Stromal cell of bone marrow (primary cell): ENCODE measurements at places on chromosomes 2 and 18.
A peak's percentile ranks its signal among the peaks of the same experiment; 100 is the strongest.

DNA sequence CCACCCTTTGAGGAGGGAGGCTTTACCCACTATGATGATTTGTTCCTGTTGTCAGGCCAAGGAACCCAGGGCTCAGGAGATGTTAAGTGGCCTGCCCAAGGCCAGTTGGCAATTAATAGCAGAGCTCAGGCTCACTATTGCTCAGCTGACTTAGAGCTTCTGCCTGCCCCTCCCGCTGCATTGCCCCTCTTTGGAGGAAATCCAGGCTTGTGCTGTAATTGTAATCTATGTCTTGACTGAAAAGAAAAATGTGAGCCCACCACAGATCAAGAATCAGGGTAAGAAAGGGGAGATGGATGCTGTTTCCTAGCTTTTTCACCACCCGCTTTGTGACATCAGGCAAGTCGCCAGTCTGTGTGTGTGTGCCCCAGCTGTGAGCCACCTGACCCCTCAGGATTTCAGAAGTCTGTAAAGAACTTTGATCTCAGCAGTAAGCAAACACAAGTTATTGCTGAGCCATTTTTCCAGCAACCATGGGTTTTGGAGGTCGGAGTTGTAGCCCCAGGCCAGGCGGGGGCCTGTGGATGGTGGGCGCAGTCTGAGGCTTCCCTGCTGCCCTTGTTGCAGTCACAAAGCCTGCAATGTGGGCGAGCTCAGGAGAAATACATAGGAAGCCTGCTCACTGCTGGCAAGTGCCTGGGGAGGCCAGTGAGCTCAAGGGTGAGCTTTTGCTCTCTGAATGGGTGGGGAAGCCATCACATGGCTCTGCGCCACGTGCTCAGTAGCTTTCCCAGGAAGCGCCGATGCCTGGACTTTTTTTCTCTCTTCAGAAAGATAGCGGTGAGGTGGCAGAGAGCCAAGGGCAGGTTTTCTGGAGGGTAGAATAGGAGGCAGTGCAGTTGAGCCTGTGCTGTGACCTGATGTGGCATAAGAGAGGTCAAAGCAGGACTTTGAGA lies 6.1 kb downstream of the CABLES1 start:
- DNase-seq = no peak

DNA sequence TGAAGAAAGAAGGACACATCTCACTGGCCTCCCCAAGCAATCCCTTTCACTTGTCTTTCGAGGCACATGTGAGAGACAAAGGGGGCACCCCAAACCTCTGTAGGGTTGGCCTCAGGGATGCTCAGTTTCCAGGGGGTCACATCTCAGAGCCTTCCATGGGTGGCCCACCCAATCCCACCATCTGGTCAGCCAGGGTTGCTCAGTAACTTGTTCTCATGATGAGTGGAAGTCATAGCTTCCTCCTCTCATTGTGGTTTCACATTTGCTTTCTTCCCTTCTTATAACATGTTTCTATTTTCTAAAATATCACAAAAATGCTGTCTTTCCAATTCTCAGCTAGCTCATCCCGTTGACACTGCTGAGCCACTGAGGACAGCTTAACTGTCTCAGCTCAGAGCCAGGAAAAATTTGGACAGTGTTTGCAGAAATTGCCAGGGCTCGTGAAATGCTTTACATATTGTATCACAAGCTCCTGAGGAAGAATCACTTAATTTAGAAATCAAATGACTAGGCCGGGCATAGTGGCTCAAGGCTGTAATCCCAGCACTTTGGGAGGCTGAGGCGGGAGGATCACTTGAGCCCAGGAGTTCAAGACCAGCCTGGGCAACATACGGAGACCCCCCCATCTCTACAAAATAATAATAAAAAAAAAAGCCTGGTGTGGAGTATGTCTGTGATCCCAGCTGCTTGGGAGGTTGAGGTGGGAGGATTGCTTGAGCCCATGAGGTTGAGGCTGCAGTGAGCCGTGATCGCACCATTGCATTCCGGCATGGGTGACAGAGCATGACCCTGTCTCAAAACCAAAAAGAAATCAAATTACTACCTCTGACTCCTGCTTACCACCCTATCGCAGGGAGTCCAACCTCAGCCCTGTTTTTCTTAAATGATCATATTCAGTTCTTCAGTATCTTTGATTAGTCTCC lies 129.3 kb downstream of the PRKCE start:
- no peak for DNase-seq

DNA sequence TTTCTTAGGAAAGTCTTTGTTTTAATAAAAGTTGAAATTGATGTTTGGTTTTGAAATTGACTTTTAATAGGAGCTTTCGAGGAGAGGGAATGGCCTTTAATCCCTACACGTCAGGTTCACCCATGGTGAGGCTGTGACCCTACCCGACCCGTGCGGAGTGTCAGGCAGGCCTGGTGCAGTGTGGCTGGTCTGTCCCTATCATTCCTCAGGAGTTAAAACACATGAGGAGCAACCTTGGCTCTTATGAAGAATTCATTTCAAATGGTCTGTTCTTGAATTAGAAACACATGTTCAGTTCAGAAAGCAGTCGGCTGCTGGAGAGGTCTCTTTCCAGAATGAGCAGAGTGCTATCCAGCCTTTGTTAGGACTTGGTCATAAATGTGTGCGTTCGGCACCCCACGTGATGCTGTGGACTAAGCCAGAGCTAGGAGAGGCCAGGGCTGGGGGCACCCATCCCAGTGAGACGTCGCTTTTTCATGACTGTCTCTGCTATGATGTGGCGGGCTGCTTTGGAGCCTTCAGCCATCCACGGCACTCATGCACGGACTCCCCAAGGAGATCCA lies 54.7 kb downstream of the EMILIN2 start:
- DNase-seq = peak; percentile 13

DNA sequence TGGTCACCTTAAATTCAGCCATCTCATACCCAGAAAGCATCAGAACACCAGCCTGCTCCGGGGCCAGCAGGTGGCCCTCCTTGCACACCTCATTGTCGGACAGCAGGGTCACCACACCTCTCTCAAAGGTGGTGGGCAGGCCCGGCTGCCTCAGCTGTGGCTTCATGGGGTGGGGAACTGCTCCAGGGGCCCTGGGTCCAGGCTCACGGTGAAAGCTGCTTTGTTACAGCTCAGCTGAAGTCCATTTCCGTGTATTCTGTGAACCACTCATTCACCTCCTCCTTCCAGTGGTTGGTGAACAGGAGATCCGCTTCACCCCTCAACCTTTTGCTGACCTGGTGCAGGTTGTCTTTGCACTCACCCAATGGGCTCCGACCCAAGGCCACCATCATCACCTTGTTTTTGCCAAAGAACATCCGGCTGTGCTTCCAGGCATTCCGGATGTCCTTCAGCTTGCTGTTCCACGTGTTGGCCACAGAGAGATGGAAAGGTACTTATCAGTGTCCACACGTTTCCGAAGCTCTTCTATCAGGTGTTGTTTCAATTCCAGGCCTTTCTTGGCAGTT lies 78.6 kb upstream of the LDLRAD4 start:
- DNase-seq = no peak

GRCh38 chr18:56489893-56490292 lies 148.5 kb downstream of the TXNL1 start:
- no peak for DNase-seq

DNA sequence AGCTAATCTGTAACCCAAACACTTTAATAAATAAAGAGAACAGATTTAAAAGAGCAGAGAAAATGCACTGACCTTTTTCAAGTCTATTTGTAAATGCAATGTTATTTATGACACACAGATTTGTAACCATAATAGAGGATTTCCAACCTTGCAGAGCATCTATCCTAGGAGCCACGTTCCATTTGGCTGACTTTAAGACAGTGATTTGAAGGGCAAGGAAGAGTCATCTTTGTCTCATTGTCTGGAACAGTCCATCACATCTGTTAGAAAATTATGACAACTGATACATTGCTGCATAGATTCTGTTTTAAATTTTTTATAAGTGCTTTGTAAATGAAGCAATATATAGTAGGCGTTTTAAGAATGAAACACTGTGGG lies 90.8 kb upstream of the L3MBTL4 start:
- DNase-seq = no peak

DNA sequence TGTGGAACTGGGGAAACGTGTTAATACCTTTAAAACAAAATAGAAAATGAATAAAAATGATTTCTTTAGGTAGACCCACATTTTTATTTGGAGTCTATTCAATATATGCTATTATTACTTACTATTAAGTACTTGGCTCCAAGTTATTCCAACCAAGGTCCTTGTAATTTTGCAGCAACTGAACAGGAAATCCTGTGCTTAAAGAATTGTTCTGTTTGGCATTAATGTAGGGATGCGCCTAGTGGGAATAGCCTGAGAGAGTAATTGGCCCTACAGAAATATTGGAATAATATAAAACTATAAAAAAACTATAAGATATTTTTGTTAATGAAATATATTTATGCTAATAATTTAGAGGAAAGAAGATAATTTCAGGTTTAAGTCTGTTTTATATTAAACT lies 22.9 kb upstream of the ZSWIM2 start:
- DNase-seq = no peak

DNA sequence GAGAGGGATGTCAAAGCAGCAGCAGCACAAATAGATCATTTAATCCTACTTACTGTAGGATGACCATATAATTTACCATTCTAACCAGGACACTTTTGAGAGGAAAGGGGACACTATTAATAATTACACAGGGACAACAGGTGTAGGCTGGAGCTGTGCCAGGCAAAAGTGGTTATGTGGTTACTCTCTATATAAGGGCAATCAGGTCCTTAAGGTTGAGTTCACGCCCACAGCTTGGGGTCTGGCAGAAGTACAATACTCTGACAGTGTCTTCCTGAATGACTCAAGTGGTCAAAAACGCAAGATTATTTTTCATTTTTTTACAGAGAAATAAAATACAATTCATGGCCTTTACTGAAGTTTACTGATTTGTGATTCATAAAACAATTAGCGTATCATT lies 2.8 kb downstream of the PREPL start:
- peak; percentile 25 for DNase-seq

- DNase-seq = no peak
Observed at GRCh38 chr2:234164493-234165413, 114.3 kb downstream of the SPP2 start.

DNA sequence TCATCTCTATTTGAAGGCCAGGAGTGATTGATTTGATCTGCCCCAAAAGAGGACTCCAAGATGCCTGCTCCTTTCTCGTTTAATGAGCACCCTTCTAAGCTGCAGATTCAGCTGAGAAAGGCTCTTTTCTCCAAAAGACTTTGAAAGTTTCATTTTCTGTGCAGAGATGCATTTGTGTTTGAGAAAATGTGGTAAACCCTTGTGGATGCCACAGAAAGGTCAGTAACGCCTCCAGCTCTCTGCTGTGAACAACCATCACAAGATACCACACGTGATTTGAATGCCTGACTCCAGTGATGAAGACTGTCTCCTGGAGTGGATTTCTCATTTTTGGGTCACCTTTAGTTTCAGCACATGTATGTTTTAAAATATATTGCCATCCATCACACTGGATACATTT lies 35.0 kb upstream of the CCDC85A start:
- DNase-seq = no peak

DNA sequence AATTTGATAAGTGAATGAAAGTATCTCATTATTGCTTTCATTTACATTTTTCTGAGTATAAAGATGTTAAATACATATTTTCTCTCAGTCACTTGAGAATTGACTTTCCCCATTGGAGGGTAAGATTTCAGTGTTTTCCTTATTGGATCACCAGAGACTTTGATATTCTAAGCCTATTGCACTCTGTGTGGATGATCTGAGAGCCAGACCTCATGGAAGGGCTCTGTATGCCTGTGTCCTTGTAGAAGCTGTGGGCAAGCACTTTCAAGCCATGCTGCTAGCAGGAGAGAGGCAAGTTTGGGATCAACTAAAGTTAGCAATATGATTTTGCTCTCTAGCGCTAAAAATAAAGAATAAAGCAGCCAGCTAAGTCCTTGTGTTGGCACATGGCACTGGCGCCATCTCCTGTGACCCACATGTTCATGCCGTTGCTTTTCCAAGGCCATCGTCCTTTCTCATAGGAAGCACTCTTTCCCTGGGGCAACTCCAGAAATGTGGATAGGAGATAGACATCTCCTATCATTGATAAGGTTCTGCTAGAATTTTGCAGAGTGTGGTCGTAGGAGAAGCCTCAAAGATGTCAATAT lies 72.6 kb downstream of the AOX1 start:
- DNase-seq = no peak

- DNase-seq = no peak
Observed at GRCh38 chr2:222477962-222478608, 53.7 kb downstream of the SGPP2 start.

- DNase-seq = no peak
Observed at GRCh38 chr18:60639836-60640235, 267.3 kb upstream of the MC4R start.

- no peak for DNase-seq
Observed at GRCh38 chr2:238616681-238617080, 190.0 kb downstream of the ASB1 start.

GRCh38 chr2:74507926-74508520 lies 528 bp upstream of the PCGF1 start:
- DNase-seq = no peak

GRCh38 chr2:38274286-38275276 lies 102.5 kb downstream of the ATL2 start:
- peak; percentile 71 for DNase-seq

DNA sequence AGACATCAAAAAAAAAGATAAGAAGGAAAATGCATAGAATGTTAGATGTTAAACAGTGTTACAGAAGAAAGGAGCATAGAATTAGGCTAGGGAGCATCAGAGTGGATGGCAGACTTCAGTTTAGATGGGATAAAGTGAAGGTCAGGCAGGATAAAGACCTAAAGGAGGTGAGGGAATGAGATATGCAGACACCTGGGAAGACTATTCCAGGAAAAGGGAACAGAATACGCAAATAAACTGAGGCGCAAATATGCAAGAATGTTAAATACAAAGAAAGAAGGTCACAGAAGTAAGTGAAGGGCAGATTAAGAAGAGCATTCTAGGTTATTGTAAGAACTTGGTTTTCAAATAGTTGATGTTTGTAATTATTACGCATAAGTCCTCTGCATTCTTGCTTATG lies 116.3 kb upstream of the REG3A start:
- no peak for DNase-seq

DNA sequence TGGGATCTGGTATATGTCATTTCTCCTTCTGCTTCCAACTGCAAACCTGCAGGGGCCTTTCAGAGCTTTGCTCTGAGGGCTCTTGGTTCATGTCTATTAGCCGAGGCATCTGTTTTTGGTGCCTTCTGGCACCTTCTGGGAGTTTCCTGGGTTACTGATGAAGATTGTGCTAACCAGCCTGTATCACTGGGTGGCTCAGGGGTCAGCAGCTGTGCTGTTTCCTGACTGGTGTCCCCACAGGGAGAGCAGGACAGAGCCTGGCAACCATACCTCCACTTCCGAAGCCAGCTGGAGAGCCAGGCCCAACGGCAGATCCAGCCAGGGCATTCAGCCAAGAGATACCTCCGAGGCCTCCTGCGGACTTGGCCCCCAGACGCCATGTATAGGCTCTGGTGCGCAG lies 17.5 kb downstream of the KIAA2012 start:
- DNase-seq = no peak

- no peak for DNase-seq
Observed at GRCh38 chr2:96305979-96306308, 598 bp upstream of the SNRNP200 start.
